Activated T-cell treated with anti-CD3 and anti-CD28 coated beads, Interleukin-2, amount 50 U/mL, for 72 hours (primary cell): ENCODE measurements at places on chromosomes 6 and 20.

GRCh38 chr20:62020935-62021701 lies 44.6 kb downstream of the TAF4 start:
- no peak for DNase-seq

DNA sequence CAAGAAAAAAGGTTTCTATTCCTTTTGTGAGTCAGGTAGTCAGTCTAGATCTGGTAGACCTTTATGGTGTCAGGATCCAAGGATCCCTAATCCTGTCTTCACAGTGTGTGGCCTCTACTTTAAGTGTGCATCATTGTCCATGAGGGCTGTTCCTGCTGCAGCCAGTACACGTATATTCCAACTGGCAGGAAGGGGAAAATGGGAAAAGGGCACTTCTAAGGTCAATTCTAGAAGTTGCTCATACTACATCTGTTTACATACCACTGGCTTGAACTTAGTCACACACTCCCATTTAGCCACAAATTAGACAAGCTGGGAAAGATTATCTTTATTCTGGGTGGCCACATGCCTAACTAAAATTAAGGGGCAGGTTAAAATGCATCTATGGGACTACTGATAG lies 9.7 kb upstream of the MMS22L start:
- DNase-seq: no peak

- DNase-seq: peak; percentile 62
Measured at GRCh38 chr6:26607434-26608230, 10.9 kb downstream of the ABT1 start.

DNA sequence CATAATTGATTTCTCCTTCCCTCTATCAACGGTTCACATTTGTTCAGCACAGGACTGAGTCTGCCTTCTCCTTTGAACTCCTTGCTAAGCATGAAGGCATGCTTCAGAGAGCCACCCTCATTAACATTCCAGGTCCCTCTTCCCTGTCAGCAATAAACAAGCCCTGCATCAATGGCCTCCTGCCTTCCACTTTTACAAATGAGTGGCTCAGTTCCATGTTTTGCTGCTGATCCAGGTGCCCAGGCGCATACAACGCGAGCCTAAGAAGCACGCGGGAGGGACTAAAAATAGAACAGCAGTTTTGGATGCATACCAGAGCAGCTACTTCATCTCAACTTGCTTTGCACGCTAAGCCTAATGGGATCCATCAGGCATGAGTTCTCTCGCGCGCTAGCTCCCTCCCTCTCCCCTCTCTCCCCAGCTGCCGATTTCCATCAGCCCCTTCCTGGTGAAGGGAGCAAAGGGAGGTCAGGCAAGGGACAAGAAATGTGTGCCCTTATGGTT lies 53.4 kb downstream of the TRAF3IP2 start:
- no peak for DNase-seq

DNA sequence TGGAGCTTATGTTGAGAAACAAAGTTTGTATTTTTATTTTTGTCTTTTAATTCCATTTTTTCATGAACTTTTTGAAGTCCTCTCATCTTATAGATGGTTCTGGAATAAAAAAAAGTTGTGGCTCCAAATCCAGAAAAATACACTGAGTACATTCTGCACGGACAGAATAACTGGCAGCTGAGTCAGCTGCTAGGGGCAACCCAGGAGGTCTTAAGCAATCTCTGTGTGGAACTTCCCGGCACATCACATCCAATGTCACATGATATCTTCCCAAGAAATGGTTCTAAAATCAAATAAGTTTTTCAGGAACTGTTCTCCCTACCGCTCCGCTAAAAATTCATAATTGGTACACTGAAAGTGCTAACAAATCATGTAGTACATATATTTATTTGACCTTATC lies 29.8 kb downstream of the SLC13A3 start:
- no peak for DNase-seq

GRCh38 chr6:12605888-12606345 lies 110.7 kb upstream of the PHACTR1 start:
- DNase-seq: peak; percentile 52

DNA sequence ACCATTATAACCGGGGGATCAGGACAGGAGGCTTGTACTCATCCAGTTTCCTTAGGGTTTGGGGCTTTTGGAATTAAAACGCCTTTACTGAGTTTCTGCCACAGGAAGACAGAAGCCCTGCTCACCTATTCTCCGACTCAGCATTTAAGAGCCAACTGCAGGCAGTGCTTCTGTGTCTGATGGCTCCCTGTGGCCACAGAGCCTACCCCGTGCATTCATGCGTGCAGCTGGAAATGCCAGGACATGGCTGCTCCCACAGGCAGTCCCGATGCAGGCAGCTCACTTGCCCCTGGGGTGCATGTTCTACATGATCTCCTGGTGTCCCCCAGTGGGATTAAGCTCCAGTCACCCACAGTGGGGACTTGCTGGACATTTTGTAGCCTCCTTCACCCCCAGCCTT lies 22.2 kb downstream of the ZNF831 start:
- DNase-seq: no peak

DNA sequence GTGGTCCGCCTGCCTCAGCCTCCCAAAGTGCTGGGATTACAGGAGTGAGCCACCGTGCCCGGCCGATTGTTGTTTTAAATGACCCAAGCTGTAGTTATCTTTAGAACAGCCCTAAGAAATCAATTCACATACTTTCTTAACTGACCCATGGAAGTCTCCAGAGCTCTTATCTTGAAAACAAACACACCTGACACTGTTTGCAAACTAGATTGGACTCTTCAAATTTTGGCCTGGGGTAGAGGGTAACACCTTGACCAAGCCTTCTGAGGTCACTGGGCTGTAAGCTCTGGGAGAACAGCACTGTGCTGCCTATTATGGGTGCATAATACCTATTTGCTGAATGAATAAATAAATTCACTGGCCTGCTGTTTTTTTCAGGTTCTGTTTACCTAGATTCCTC lies 190.6 kb downstream of the AIG1 start:
- no peak for DNase-seq

- no peak for DNase-seq
Measured at GRCh38 chr6:27213544-27214125, 33.9 kb upstream of the PRSS16 start.

DNA sequence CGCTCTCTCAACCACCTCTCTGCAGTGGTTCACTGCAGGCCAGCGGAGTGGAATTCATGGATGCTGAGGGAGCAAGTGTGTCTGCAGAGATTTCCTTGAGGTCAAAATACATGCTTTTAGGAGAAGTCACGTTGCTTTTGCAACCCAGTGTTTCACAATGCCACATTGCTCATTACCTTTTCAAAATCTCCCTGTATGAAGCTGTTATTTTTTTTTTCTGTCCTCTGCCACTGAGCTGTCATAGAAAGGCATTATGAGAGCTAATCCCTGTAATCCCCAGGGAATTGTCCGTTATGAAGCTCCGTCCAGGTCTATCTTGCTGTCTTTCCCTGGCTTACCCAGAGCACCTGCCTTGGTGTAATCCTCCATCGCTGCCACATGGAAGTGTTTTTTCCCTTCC lies 60.5 kb upstream of the SLC22A23 start:
- DNase-seq: no peak

GRCh38 chr6:127191716-127192115 lies 73.2 kb downstream of the RSPO3 start:
- no peak for DNase-seq

GRCh38 chr6:8166156-8166555 lies 63.8 kb upstream of the EEF1E1 start:
- DNase-seq: no peak

- DNase-seq: no peak
Measured at GRCh38 chr20:17519606-17520285, 11.4 kb downstream of the BFSP1 start.

DNA sequence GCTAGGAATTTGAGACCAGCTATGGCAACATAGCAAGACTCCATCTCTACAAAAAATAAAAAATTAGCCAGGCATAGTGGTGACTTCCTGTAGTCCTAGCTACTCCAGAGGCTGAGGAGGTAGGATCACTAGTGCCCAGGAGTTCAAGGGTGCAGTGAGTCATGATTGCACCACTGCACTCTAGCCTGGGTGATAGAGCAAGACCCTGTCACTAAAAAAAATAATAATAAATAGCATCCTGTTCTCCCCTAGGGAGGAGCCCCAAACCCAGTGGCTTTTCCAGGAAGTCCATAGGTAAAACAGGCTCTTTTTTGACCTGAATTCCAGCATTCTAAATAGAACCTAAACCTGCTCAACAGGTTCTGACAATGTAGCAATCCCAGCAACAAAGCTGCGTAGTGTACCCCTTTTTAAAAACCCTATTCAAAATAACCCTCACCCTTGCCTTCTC lies 192.0 kb downstream of the ALDH8A1 start:
- no peak for DNase-seq

- no peak for DNase-seq
Measured at GRCh38 chr6:89324304-89324703, 9.2 kb upstream of the GABRR2 start.

- DNase-seq: no peak
Measured at GRCh38 chr6:101539510-101540245, 146.2 kb downstream of the GRIK2 start.

GRCh38 chr6:27806981-27807440 lies 105.2 kb downstream of the OR2B2 start:
- DNase-seq: no peak

DNA sequence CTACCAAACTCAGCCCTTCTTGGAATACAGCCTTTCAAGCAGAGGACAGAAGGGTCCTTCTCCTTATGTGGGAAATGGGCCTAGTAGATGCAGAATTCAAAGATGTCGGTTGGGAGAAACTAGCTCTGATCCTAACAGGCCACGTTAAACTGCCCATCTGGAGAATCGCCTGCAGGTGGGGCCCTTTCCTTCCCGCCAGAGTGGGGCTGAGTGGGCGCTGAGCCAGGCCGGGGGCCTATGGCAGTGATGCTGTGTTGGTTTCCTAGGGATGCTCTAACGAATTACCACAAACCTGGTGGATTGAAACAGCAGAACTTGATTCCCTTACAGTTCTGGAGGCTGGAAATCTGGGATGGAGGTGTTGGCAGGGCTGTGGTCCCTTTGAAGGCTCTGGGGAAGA lies 9.1 kb downstream of the MAPK13 start:
- DNase-seq: no peak

- DNase-seq: no peak
Measured at GRCh38 chr6:105504706-105505105, 101.8 kb upstream of the PREP start.

GRCh38 chr20:11544029-11544678 lies 373.5 kb upstream of the BTBD3 start:
- peak; percentile 4 for DNase-seq

DNA sequence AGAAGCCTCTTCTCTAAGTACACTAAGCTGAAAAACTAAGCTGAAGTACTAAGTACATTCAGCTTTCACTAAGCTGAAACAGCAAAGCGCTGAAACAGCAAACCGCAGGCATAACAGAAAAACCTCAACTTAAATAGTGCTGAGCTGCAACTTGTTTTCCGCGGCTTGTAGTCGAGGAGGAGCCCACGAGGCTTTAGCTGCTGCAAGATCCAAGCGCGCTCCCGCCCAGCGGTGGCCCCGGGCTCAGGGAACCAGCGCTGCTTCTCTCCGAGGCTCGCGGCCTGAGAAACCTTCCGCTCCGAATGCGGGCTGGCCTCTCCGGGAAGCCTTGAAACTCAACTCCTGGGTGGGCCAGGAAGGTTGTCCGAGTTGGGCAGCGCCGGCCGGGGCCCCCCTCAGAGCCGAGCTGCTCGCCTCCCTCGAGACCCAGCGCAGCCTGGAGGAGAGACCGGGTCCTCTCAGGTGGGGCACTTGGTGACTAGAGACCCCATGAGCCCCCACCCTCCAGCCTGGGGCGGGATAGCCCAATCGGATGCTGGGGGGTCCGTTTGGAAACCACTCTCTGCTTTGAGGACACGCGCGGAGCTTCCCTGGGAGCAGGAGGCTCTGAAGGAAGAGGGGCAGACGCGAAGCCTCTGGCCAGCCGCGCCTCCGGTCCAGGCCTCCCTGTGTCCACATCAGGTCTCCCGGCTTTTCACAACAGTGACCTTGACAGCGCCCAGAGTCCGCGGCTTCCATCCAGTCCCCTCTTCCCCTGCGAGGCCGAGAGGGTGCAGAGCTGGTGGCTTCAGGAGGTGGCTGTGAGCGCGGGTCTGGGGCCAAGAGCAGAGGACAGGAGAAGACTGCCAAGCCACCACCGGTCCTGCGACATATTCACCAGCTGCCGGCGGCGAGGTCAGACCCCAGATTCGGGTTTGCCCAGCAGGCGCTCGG lies 38.1 kb upstream of the HLA-E start:
- peak; percentile 62 for DNase-seq

DNA sequence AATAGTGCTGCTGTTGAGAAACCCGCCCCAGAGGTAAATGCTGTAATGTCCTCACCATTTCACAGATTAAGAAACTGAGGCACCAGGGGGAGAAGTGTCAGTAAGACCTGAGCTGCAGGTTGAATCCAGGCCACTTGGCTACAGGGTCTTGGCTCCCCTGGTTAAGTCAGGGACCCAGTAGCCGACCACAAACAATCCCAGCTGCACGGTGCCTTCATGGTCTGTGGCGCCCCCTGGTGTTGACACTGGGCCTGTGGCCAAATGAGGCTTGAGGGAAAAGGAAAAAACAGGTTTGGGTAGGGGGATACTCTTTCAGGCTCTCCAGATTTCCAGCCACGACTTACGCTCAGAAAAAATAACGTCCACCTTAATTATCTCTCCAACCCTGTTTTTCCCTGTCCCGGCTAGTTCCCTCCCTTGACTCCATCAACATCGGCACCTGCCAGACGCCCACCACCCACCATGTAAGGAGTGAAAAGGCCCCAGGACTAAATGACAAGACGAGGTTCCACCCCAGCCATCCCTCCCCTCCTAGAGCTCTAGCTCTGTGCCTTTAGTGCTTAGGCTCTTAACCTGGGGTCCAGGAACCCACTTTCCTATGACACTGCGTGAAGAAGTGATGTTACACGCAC lies 47.7 kb upstream of the POLR1H start:
- no peak for DNase-seq
